ENCODE measurements at places on chromosomes 12 and 14. TPM values are rescaled to one million over a fixed set of nuclear protein-coding genes. Genes with fewer than 3 reads are reported as not detected.

KRT81 gene
- polyA plus RNA-seq = not detected

ITGB7 gene
- 11.0 TPM for polyA plus RNA-seq

KLRD1 gene
- polyA plus RNA-seq = 0.37 TPM

ADSS1 gene
- polyA plus RNA-seq = 16.5 TPM

GRCh38 chr12:6472491-6472890, 2.0 kb upstream of the VAMP1 start:
- H3K27me3 ChIP-seq = no peaks in the 10 kb centered on the region
- DNase-seq = no peak
- no peaks in the 10 kb centered on the region for H3K36me3 ChIP-seq
- no peak overlapping the region for H3K4me3 ChIP-seq
- H3K27ac ChIP-seq = no peak overlapping the region

- no peaks in the 10 kb centered on the region for H3K4me1 ChIP-seq
- no peak for DNase-seq
- no peaks in the 10 kb centered on the region for H3K27me3 ChIP-seq
- H3K4me3 ChIP-seq = no peak overlapping the region
- no peak overlapping the region for H3K27ac ChIP-seq
- H3K36me3 ChIP-seq = no peaks in the 10 kb centered on the region
These were observed 99.1 kb upstream of the NAP1L1 start for GRCh38 chr12:76183459-76184186.

GRCh38 chr14:96053600-96054381, 14.6 kb downstream of the C14orf132 start:
- no peaks in the 10 kb centered on the region for H3K4me1 ChIP-seq
- no peaks in the 10 kb centered on the region for H3K27me3 ChIP-seq
- H3K27ac ChIP-seq = no peak overlapping the region

MYF6 gene
- polyA plus RNA-seq = not detected

GRCh38 chr14:92400579-92401444, 77.8 kb downstream of the SLC24A4 start:
- H3K4me1 ChIP-seq = no peaks in the 10 kb centered on the region
- no peak for DNase-seq
- H3K27ac ChIP-seq = no peak overlapping the region
- H3K36me3 ChIP-seq = no peaks in the 10 kb centered on the region
